ENCODE measurements at places on chromosomes 3 and 15. TPM values are rescaled to one million over a fixed set of nuclear protein-coding genes. Genes with fewer than 3 reads are reported as not detected.

LEKR1 gene
- 4.0 TPM for total RNA-seq

CHST14 gene
- total RNA-seq = 20.1 TPM

P2RY12 gene
- 2.5 TPM for total RNA-seq

WDR93 gene
- total RNA-seq = 1.6 TPM

CDHR4 gene
- total RNA-seq = 0.35 TPM

TEX55 gene
- total RNA-seq = not detected

SAXO2 gene
- 2.5 TPM for total RNA-seq

Data from metanephros (tissue), 2 donors.